ENCODE measurements at places on chromosomes 4 and X.

DNA sequence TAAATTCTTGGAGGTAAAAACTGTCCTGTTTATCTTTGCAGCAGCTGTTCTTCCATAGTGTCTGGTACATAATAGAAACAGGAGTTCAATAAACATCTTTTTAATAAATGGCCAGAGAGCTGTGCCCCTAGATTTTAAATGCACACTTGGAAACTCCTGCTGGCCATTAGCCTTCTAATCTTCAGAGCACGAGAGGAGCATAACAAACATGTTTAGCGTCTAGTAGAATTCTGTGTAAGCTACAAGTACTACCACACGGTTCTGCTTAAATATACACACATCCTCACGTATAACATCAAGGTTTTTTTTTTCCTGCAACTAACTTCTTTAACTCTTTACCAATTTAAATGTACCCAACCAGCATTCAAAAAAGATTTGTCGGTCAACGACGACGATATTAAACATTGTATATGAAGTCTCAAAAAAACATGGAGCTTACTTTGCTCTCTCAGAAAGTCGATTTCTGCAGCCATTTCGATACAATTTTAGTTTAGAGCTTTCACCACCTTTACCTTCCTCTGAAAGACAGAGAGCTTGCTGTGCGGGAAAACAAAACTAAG, 628 bp downstream of the SCLT1 start:
- DNase-seq = no peak

- no peak for DNase-seq
These were observed 33.6 kb downstream of the LNX1 start for GRCh38 chr4:53557669-53558064.

- DNase-seq = no peak
These were observed 65.6 kb downstream of the ATXN3L start for GRCh38 chrX:13254076-13254785.

DNA sequence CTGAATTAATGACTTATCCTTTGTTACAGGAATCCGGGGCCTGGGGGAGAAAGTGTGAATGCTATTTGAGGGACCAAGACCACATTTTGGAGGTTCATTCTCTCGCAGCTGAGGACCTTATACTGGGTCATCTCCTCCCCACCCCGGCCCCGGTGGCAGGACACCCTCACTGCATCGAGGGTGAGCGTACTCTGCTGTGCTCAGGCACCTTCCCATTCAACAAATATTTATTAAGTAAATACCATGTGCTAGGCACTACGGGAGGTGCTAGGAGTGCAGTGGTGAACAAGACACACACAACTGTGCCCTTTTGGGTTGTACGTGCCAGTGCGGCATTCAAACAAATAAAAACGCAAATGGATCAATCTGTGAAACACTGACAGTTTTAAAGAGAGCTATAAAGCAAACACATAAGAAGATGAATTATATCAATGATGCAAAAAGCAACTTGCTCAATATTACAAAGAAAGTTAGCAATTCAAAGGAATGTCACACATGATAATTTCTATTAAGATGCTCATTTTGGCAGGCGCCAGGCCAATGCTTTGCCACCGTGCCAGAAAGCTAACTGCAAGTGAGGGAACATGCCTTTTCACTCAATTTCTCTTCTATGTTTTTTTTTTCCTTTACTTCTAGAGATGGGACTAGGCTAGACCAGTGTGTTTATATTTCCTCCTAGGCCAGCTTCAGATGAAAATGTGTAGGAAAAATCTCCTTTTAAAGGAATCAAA, 24.6 kb downstream of the ADGRG2 start:
- DNase-seq = no peak

DNA sequence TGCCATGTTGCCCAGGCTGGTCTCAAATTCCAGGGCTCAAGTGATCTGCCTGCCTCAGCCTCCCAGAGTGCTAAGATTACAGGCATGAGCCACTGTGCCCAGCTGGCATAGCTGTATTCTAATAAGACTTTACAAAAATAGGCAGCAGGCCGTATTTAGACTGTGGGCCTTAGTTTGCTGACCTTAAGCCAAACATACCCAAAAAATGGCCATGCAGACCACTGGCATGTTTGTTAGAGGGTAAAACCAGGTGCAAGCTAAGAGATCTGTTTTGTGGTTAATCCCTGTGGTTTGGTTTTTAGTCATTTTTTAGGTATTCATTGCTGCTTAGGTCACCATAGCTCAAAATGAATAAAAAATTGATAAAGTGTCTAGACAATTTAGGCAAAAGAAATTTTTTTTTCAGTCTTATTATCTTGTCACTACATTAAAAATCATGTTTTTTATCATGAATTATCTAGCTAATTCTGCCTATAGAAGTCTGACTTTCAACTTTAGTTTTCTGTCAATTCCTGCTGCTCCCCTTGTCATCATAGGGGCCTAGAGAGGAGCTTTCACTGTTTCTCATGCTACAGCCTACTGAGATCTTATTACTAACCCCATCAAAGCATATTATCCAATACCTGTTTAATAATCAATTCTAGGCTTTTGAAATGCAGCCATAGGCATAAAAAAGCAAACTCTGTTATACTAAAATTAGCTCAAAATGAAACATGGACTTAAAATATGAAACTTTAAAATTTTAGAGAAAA, 7.5 kb upstream of the SPINK2 start:
- DNase-seq = no peak

DNA sequence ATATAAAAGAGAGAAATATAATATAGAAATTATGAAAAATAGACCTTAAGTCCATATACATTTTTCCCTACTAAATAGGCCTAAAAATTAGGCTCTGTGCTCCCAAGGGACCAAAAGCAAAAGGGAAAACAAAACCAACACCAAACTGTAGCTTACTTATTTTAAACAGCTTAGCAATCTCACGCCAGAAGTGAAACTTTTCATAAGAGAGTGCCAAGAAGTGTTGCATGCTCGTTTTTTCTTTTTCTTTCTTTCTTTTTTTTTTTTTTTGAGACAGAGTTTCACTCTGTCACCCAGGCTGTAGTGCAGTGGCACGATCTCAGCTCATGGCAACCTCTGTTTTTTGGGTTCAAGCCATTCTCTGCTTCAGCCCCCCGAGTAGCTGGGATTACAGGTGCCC, 250.4 kb downstream of the TMA16 start:
- no peak for DNase-seq

- DNase-seq = no peak
These were observed 1707.9 kb upstream of the PCDH10 start for GRCh38 chr4:131441004-131441688.

- DNase-seq = no peak
These were observed at the start of gene ADGRG2 for GRCh38 chrX:19121898-19122640. TSS of gene ADGRG2 (minus strand) at chrX:19122468. CDS start at chrX:19068834, 53,634 bp downstream.

GRCh38 chr4:26362745-26363439, 42.1 kb downstream of the RBPJ start:
- DNase-seq = no peak

GRCh38 chr4:115154826-115155225, 41.4 kb upstream of the NDST4 start:
- DNase-seq = no peak

DNA sequence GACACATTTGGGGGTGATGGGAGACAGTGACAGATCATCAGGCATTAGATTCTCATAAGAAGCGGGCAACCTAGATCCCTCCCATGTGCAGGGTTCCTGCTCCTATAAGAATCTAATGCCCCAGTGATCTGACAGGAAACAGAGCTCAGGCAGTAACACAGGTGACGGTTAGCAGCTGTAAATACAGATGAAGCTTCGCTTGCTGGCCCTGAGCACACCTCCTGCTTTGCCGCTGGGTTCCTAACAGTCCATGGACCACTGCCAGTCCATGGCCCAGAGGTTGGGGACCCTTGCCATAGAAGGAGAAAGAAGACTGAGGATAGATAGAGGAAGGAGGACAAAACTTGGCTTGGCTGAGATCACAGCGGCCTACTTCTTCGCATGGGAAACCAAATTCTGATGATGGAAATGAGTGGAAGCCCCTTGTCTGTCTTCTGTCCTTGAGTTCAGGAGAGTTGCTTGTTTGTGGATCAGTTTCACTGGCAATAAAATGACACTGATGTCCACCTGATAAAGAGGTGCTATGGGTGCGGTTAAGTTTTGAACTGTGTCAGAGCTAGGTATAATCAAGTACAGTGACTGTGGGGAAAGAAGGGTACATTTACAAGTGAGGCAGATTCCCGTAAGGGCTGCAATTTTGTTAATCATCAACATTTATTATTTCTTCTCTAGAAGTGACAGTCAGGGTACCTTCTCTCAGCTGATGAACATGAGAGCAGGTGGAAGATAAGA, 1.7 kb upstream of the TIFA start:
- no peak for DNase-seq

DNA sequence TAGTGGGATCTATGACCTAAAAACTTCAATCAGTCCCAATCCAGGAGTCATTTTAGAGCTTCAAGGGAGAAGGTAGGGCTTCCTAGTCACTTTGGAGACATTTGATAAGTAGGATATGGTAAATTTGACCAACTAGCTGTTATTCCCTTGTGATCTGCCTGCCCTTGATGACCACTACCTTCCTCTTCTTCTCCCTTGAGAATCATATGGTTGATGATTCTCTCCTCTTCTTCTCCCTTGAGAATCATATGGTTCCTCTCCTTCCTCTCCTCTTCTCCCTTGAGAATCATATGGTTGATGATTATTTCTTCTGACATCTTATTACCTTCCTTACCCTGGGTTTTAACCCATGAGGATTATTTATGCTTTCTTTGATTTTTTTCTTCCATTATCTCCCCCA, 482.6 kb upstream of the TENM3 start:
- DNase-seq = no peak

GRCh38 chrX:14050709-14051108, 21.0 kb upstream of the GEMIN8 start:
- no peak for DNase-seq

DNA sequence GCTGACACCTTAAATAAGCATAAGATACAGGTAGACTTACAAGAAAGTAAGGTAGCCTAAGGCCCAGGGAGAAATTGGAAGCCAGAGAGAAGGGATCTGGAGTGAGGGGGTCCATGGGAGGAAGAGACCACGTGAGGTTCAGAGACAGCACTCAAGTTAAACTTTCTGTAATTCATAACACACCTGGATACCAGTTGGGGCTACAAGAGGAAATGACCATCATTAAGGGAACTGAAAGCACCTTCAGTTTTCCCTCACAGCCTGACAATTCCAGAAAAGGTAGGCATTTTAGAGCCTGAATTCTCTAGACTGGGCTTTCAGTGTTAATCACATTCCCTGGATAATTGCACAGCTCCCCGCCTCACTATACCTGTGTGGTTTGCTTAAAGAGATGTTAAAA, 355.5 kb downstream of the FBXW7 start:
- no peak for DNase-seq

GRCh38 chrX:151970661-151971060, 3.8 kb downstream of the GABRE start:
- DNase-seq = no peak

DNA sequence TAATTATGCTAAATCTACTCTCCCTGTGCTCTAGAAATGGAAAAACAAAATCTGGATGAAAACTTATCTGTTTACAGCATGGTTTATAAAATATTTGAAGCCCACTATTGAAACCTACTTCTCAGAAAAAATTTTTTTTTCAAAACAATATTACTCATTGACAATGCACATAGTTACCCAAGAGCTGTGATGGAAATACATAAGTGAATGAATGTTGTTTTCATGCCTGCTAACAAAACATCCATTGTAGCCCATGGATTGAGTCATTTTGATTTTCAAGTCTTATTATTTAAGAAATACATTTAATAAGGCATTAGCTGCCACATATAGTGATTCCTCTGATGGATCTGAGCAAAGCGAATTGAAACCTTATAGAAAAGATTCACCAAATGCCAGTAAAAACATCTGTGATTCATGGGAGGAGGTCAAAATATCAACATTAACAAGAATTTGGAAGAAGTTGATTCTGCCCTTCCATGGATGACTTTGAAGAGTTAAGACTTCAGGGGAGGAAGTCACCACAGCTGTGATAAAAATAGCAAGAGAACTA, 144.7 kb upstream of the HHIP start:
- DNase-seq = no peak

- no peak for DNase-seq
These were observed 34.2 kb downstream of the COX7B2 start for GRCh38 chr4:46874811-46875210.

DNA sequence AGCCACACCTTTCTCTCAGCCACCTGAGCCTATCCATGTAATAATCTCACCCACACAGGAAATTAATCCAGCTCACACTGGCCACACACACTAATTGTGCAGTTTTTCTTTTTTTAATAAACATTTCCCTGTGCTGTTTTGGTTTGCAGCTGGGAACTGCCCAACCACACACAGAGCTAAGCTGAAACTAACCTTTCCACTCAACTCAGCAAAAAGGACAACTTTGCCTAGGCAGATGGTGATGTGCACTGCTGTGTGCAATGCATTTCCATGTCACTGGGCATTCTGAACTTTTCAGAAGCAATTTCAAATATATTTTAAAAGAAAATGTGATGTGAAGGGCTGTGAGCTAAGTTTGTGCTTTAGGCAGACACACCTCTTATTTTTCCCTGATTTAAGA, 70.0 kb upstream of the TLL1 start:
- DNase-seq = no peak

GRCh38 chrX:120274958-120275357, 24.3 kb downstream of the ZBTB33 start:
- no peak for DNase-seq

- DNase-seq = no peak
These were observed 29.9 kb downstream of the TKTL1 start for GRCh38 chrX:154325541-154325940.

DNA sequence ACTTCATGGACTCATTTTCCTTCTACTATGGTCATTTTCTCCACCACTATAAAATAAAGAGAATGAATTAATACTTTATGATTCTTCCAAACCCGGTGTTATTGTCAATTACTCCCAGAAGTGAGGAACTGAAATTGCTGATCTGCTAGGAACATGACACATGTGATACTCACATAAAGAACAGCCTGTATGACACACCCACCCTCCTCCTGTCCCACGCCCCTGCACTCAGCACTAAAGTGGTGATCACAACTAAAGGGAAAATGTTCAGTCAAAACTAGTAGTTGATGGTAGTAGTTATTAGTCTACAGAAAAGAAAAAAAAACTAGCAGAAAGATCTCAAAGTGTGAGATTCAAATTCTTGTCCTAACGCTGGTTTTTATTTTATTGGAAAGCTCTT, 1508.3 kb downstream of the RAPGEF2 start:
- DNase-seq = no peak

Data from stimulated activated CD8-positive, alpha-beta memory T cell treated with anti-CD3 and anti-CD28 coated beads, Interleukin-7, amount 100 ng/mL, for 24 hours (primary cell).